ENCODE measurements at places on chromosomes 7 and 10.

DNA sequence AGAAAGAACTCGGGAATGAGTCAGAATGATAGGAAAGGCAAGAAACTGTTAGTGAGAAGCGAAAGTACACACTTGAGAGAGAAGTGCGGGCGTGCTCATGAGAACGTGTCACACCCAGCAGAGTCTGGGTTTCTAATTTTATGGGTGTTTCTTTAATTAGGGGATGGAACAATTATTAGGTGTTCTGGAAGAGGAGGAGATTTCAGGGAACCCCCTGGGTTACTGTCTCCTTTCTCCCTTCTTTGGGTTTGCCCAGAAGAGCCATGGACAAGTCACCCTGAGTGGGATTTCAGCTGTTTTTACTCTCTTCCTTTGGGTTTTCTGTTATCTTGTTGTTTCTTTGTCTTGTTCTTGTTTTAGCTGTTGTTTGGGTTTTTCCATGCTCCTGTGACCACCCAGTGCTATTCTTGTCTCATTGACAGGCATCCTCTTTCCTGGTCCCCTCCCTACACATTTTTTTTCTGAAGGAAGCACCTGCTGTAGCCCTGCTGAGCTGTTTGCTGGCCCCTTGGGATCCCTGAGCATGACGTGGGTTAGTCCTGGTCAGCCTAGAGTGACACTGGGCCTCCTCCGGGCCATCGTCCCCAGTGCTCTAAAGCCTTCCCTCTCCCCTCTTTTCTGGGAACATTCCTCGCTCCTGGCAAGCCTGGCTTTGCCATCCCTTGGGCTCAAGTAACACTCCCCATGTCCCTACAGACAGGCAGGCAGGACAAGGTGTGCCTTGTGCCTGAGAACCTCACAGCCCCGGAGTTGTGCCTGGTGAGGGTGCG is 3.5 kb downstream of the SH2D4B start:
- no peak for DNase-seq

DNA sequence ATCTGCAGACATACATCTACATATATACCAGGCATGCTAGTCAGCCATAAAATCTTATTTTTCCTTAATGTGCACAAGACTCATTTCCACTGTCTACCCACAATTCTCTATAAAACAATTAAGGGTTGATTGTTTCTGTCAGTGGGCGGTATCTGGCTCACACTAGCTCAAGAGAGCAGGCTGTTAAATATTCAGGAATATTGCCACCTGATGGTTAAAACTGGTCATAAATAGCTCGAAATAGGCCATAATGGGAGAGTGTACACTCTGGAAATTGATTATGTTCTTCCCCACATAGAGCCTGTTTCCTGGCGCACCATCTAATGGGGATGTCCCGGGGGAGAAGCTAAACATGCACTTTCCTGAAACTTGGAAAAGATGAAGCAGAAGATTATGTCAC is 620.6 kb upstream of the ANKRD30A start:
- DNase-seq, result no peak

- no peak for DNase-seq
Observed at GRCh38 chr7:159281573-159281972, 136.9 kb upstream of the VIPR2 start.

- no peak for DNase-seq
Observed at GRCh38 chr7:155259866-155260497, 37.7 kb upstream of the INSIG1 start.

DNA sequence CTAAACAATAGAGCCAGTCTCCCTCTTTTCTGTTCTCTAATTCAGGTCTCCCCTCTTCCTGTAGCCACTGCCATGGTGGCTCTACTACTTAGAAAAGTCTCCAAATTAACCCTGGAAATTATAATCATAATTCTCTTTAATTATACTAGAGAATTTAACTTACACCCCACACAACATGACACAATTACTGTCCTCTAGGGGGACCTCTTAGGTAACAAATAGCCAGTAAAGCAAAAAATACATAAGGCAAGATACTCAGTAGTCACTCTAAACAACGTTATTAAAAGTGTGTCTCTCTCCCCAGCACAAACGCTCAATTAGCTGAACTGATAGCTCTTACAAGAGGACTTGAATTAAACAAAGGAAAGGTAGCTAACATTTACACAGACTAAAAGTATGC is 44.3 kb upstream of the ZNF107 start:
- no peak for DNase-seq

DNA sequence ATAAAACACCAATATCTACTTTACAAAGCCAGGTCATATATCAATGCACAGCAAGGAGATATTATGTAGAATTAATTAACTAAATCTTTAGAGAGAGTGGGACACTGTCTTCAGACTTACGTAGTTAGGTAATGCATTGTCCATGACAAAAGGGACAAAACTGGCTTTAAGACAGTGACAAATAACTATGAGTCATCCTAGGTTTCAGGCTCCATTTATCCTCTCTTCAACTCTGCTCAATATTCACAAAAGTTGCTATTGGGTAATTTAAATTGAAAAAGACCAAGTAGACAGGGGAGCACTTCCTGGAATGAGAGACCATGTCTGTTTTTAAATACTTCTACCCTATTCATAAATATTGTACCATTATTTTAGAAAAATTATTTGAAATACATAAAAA is 464.5 kb downstream of the ARL4A start:
- DNase-seq, result no peak

- no peak for DNase-seq
Observed at GRCh38 chr10:23793577-23793976, 354.7 kb downstream of the OTUD1 start.

- no peak for DNase-seq
Observed at GRCh38 chr7:46169384-46169755, 248.3 kb upstream of the IGFBP3 start.

GRCh38 chr10:10332786-10333185 is 684.9 kb upstream of the CELF2 start:
- no peak for DNase-seq

DNA sequence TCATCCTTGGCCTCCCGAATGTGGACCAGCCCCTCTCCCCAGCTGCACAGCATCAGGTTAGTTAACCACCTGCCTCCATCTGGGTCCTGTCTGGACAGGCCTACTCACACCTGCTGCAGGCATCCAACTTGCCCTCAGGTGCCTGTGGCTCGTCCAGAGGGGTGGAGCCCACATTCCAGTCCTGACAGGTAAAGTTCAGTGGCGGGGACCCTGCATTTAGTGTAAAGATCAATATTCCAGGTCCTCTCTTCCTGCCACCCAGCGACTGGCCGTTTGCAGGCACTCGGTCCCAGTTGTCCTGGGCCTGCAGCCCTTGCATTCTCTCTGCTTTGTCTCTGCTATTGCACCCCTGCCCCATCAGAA is 15.0 kb downstream of the HTRA1 start:
- DNase-seq, result no peak

DNA sequence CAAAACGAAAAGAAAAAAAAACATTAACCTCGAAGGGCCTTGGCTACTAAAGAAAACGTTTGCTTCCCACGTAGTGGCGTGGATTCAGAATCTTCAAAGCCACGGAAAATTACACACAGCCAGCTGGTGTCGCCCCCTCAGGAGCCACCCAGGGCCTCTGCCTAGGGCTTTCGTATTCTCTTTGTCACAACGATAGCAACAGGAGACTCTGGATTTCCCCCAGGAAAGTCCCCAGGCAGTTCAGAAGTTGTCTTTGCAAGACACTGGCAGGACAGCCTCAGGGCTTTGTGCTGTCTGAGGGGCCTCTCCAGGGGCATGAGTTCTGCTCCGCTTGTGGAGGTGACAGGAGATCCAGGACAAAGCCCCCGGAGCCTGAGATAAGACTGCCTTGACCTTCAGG is 150.2 kb upstream of the INSYN2A start:
- DNase-seq, result no peak

GRCh38 chr7:94396596-94396995 is 1.9 kb downstream of the COL1A2 start:
- DNase-seq, result no peak

GRCh38 chr7:114874170-114874569 is 47.7 kb upstream of the MDFIC start:
- DNase-seq, result no peak

Data from stimulated activated CD8-positive, alpha-beta memory T cell treated with anti-CD3 and anti-CD28 coated beads, Interleukin-4, amount 100 ng/mL, for 1 hour (primary cell).